ENCODE measurements at places on chromosomes 4 and X.

DNA sequence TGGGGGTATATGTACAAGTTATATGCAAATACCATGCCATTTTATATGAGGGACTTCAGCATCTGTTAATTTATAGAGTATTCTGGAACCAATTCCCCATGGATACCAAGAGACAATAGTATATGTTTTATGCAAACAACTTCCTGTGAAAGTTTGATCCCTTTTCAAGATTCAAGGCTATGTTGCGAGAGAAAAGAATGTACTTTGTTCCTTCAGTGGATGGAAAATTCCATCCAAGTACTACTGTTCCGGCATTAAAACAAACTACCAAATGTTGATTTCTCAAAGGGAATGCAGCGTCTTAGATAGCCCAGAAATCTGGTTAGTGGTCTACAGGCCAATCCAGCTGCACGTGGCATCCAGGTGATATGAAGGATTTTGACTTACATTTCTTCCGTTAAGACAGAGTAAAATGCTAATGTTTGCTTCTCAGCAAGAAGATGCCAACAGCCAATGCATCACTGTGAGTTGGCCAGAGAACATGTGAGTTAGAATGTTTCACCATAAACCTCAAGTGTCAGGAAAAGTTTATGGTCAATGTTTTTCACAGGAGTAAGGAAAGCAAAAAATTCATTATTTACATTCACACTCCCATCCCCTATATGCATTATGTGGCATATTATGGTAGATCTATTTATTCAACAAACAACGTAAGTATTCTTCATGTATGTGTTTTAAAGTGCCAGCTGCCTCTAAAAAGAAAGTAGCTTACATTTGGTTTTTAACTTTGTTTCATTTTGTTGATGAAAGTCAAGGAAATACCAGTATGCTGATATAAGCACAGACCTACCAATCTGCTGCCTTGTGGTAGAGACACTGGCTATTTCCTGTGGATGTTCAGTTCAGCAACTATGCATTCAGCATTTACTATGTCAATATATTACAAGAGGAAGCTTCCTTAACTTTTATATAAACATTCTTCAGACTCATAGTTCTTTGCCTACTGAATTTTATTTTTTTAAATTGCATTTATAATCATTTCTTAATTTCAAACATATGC is 44.4 kb downstream of the METTL14 start:
- DNase-seq, result peak; percentile 87

DNA sequence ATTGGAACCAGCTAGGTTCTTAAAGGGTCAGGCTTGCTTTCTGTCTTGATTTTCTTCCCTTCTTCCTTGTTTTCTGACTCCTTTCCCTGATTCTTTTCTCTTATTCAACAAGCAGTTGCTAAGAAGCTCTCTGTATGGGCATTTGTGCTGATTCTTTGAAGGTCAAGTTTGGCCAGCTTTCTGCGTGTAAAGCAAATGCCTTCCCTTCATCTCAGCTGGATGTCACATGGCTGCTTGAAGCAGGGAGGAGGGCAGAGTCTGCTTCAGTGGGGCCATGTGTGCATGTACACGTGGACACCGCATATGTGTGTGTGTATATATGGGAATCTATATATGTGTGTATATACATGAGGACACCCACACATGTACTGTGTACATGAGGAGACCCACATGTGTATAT is 139.9 kb upstream of the ATP6AP2 start:
- DNase-seq, result no peak

DNA sequence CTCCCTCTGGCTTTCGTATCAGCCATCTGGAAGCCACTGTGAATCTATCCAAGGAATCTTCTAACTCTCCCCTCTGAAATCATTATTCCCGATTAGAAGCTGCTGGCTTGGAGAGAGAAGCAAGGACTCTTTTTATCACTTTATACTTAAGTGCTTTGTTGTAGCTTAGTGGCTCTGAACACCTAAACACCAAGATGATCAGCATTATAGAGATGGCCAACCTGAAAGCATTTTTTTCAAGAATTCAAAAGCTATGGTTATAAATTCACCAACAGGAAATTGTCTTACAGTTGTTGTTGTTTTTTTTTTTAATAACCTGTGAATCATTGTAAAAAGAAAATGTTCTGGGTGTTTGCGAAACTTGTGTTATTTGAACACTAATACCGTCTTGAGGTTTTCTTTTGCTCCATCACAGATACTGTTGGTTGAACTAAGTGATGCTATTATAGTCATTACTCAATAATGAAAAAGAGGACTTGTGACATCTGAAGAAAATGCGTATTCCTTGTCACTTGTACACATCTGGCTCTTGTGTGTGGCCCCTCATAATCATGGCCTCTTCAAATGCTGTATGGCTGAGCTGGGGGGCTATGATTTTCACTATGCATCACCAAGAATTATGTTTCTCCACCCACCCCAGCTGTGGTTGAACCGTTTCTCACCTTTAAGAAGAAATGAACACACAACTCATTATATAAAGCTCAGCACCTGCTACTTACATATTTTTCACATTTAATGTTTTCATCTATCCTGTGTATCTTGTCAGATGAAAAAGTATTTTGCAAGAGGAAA is 11.8 kb upstream of the SMIM43 start:
- no peak for DNase-seq

DNA sequence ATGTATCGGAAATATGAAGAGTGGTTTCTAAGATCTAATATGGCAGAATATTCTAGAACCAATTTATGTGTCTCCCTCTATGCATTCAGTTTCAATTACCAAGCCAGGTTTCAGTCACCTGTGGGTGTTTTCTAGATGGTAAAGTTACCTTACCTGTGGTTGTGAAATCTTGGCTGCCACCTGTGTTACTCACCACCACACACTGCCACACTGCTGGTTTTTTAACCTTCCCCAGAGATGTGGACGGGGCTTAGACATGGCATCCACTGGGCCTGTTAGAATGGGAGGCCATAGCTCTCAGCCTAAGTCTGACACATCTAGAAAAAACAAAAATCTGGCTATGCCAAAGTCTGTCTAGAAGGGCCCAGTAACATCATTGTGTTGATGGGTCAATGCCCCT is 896.5 kb upstream of the PABPC4L start:
- DNase-seq, result no peak

DNA sequence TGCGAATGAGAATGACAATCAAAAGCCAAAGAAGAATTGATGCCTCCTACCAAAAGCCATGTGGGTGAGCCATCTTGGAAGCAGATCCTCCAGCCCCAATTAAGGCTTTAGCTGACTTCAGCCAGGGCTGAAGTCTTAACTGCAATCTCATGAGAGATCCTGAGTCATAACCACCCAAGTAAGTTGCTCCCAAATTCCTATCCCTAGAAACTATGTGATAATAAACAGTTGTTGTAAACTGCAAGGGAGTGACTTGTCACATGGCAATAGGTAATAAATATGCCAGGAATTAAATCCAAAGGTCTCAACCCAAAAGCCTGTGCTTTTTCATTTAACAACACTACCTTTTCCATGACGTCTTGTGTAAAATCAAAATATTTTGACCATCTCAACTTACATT is 154.2 kb upstream of the TBL1X start:
- DNase-seq, result no peak

DNA sequence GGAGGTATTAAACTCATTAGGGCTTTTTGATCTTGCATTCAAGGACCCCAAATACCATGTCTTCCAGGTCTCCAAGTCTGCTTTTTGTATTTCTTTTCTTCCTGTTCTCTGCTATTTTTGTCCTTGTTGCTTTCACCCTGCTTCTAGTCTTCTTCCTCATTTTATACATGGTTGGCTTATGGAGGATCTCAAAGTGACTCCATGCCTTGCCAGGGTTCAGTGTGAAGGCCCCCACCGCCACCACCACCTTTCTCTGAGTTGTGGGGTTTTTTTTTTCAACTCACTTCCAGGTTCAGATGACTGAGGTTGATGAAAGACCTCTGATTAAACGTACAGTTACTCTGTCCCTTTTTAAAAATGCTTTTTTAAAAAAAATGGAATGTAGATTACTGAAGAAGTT is 96.3 kb downstream of the MAML3 start:
- DNase-seq, result no peak

- no peak for DNase-seq
Measured at GRCh38 chr4:100869276-100869675, 351.5 kb upstream of the EMCN start.

GRCh38 chrX:45824471-45824870 is 623.8 kb upstream of the DIPK2B start:
- peak; percentile 92 for DNase-seq

- DNase-seq, result peak; percentile 9
Measured at GRCh38 chr4:174461466-174462106, 60.7 kb downstream of the HPGD start.

GRCh38 chr4:25870081-25870480 is 7.3 kb upstream of the SEL1L3 start:
- DNase-seq, result no peak

GRCh38 chrX:37662181-37662580 is 23.4 kb upstream of the XK start:
- no peak for DNase-seq

DNA sequence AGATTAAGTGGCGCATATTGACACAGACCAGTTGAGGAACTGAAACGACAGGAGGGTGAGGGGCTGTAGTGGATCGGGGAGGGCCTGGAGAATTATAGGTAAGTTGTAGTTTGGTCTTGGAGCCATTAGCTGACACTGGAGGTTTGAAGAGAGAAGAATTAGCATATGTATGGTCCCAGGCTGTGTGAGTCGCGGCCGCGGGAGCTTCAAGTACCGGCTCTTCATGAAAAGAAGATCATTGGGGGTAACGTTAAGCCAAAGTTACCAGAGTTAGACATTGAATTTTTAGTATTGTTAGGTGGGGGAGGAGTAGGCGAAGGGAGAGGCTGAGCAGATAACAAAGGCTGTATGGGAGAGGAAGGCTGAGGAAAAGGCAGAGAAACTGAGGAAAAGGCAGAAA is 56.5 kb downstream of the ZNF674 start:
- DNase-seq, result no peak

DNA sequence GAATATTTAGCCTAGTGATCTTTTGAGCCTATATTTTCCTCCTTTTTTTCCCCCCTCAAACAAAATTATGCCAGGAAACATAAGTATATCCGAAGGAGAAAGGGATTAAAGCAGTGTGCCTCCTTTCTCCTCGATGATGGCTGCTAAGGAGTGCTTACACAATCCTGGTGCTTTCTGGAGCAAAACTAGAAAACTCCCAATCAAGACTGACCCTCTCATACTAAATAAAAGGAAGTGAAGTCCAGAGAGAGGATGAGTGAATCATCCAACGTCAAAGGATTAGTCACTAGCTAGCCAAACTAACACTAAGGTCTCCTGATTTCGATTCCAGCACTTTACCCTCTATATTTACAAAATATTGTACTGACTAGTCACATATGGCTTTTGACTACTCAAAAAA is 146.8 kb downstream of the PPP3CA start:
- DNase-seq, result peak; percentile 93

DNA sequence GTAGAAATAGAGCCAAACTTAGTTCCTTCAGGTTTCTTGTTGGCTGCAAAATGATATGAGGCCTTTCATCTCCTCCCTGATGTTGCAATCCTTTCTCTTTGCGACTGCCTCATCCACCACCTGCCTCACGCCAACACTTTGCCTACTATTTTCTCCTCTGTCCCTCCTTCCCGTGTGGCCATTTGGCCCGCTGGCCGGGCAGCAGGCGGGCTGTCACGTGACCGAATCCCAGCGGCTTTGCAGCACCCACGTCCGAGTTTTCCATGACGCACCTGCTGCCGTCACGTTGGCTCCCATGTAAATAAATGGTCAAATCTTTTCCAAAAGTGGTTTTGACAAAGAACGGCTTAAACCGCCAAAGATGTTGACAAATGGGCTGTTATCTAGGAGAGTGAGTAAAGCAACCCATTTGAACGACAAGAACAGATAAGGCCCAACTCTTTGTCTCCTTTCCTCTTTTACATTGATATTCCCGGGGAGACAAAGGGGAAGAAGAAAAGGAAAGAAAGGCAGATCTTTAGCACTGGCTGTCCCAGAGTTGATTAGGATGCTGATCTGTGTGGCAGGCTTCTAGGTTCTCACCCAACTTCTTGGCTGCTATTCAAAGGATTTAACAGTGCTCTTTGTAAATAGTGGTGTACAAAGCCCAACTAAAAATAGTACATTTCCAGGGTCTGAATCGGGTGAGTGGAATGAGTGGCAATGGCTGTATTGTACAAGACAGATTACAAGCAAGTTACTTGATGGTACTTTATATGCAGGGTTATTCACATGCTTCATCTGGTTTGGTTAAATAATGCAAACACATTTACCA is 174.2 kb upstream of the JADE1 start:
- peak; percentile 80 for DNase-seq

DNA sequence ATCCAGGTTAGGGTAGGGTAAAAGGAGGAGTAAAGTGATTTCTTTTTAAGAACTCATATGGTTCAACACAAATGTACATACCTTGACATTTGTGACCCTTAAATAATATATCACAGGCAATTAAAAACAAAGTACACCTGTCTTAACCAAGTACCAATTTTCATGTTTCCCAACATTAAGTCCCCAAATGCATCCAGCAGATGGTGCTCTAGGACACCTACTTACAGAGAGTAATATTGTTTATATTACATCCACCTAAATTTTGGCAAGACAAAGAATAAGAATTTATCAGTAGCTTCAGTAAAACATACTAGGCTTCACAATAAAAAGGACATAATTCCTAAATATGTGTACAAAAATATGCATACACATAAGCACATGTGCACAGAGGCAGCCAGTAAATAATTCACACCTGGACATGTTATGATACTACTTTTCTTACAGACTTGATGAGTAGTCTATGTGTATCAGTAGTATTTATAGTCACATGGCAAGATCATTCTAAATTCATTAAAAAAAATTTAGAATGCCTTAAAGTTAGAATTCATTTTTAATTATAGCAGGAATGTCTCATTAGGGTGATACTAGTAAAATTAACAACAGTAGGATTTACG is 219.7 kb downstream of the DCLK2 start:
- DNase-seq, result peak; percentile 79

- peak; percentile 7 for DNase-seq
Measured at GRCh38 chr4:117965622-117966021, 68.7 kb upstream of the NDST3 start.

- peak; percentile 27 for DNase-seq
Measured at GRCh38 chrX:21666679-21667078, 8.5 kb upstream of the KLHL34 start.

DNA sequence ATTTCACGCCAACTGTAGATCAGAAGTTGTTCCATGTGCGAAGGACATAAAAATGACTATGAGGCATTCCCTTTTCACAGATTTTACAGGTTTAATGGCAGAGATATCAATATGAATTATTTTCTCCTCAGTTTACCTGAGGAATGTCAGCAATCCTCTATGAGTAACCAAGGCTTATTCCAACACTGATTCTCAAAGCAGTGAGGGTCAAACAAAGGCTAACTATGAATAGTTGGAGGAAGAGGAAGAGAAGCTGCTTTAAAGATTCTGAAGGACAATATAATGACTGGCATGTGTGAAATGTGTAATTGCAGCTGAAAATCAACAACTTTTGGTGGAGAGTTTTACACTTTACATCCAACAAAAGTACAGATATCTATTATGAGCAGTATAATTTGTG is 29.1 kb downstream of the NAF1 start:
- DNase-seq, result no peak
